ENCODE measurements at places on chromosomes 13 and 19.

GRCh38 chr19:11291991-11292390, 4.0 kb upstream of the TSPAN16 start:
- H3K4me1 ChIP-seq = no peaks in the 10 kb centered on the region
- H3K27me3 ChIP-seq = no peaks in the 10 kb centered on the region
- no peak overlapping the region for H3K27ac ChIP-seq
- H3K4me3 ChIP-seq = no peak overlapping the region
- H3K36me3 ChIP-seq = no peaks in the 10 kb centered on the region

DNA sequence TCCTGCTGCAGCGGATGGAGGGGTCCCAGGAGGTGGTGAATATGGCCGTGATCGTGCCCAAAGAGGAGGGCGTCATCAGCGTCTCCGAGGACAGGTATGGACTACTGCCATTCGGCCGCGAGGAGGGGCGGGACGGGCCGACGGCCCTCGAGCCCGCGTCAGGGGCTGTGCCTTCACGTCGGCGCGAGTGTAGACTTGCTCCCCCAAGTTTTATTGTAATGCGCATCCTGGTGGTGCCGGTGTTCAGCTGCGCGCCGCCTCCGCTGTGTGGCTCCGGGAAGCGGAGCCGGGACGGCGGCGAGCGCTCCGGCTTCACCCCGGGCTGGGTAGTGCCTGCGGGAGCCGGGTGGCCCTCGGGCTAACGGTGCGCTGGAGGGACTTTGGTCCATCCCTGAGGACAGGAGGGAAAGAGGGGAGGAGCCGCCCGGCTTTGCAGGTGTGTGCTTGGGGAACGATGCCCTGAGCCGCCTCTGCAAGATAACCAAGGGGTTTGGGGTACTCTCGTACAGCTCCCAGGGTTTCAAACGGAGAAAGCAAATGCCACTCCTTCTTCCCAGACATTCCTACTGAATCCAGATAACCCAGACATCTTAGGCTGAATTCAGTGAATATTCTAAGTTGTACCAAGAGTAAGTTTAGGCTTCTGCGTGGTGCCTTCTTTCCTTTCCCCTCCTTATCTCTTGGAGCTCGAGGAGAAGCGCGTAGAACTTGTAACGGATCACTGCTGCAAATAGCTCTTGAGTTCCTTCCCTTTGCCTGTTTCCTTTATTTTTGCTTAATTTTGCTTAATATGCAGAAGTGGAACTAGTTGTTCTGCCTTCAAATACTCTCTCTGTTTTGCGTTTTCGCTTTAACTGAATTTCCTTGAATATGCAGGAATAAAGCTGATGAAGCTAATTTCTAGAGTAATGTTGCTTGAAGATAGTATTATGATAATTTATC, 740 bp downstream of the WDFY2 start:
- H3K36me3 ChIP-seq = no peaks in the 10 kb centered on the region
- H3K27me3 ChIP-seq = no peaks in the 10 kb centered on the region
- peak overlapping the region; percentile 93 for H3K4me3 ChIP-seq
- H3K27ac ChIP-seq = peak overlapping the region; percentile 94
- H3K4me1 ChIP-seq = peaks cover 29% of the 10 kb centered on the region
- DNase-seq = peak; percentile 73

- no peaks in the 10 kb centered on the region for H3K27me3 ChIP-seq
- H3K4me3 ChIP-seq = no peak overlapping the region
- no peak overlapping the region for H3K27ac ChIP-seq
- H3K4me1 ChIP-seq = no peaks in the 10 kb centered on the region
- no peaks in the 10 kb centered on the region for H3K36me3 ChIP-seq
These were observed 24.6 kb upstream of the BCL3 start for GRCh38 chr19:44723952-44724319.

DNA sequence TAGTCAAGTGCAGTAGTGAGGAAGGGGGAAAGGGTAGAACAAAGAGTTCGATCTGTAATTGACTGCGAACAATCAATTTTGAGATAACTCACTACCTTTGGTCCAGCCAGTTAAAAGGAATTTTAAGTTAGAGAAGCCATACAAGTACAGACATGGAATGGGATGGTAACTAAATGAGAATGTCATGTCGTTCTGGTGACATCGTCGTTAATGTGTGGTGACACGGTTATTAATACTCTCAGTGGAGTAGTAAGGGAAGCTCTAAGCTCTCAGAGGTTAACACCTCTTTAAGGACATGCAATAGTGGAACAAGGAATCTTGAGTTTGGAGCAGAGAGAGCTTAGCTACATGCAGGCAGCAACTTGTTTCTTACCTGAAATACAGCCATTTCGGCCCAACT, 154.9 kb upstream of the KLF12 start:
- DNase-seq = no peak
- H3K36me3 ChIP-seq = no peaks in the 10 kb centered on the region
- no peak overlapping the region for H3K4me3 ChIP-seq
- no peaks in the 10 kb centered on the region for H3K27me3 ChIP-seq
- H3K27ac ChIP-seq = no peak overlapping the region
- peaks cover 38% of the 10 kb centered on the region for H3K4me1 ChIP-seq

DNA sequence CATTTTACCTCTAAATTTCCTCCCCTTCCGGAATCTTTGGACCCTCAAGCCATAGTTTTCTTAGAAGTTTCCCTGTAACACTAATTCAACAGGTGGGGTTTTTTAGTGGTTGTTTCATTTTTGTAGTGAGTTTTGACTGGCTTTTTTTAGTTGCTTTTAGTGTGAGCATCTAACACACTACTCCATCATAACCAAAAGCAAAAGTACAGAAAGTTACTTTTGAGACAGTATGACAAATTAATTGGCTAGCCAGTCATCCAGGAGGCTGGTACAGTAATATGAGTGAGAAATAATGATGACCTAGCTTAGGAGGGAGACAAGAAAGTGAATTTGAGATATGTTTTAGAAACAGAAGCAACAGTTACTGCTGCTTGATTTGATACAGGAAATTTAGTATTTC, 71.5 kb downstream of the DNAJC15 start:
- no peaks in the 10 kb centered on the region for H3K4me1 ChIP-seq
- H3K4me3 ChIP-seq = no peak overlapping the region
- no peaks in the 10 kb centered on the region for H3K27me3 ChIP-seq
- DNase-seq = no peak
- no peak overlapping the region for H3K27ac ChIP-seq

GRCh38 chr19:36014012-36014924, at the start of gene ALKBH6:
Gene ALKBH6, minus strand, starts transcription at chr19:36014213. Its CDS starts 816 bp downstream, at chr19:36013397.
- H3K36me3 ChIP-seq = no peaks in the 10 kb centered on the region
- DNase-seq = peak; percentile 100
- H3K27ac ChIP-seq = peak within 1 kb of the TSS; percentile 70
- H3K4me1 ChIP-seq = peaks cover 7% of the 10 kb centered on the region

DNA sequence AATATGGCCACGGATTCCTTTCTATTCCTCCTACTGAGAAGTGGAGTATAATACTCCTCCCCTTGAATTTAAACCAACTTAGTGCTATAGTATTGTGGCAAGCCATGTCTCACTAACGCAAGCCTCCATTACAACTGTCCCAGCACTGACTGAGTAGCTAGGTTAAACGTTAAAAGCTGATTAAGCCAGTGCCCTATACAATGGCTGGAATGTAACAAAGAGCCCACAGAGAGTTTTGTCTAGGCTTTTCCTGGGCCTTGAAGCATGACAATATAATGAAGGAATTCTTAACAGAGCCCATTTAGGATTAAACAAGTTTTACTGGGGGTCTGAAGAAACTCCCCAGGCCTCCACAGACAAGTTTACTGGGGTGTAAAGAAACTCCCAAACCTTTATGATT, 254.5 kb upstream of the DACH1 start:
- H3K27me3 ChIP-seq = no peaks in the 10 kb centered on the region
- H3K4me3 ChIP-seq = no peak overlapping the region
- no peaks in the 10 kb centered on the region for H3K4me1 ChIP-seq

DNA sequence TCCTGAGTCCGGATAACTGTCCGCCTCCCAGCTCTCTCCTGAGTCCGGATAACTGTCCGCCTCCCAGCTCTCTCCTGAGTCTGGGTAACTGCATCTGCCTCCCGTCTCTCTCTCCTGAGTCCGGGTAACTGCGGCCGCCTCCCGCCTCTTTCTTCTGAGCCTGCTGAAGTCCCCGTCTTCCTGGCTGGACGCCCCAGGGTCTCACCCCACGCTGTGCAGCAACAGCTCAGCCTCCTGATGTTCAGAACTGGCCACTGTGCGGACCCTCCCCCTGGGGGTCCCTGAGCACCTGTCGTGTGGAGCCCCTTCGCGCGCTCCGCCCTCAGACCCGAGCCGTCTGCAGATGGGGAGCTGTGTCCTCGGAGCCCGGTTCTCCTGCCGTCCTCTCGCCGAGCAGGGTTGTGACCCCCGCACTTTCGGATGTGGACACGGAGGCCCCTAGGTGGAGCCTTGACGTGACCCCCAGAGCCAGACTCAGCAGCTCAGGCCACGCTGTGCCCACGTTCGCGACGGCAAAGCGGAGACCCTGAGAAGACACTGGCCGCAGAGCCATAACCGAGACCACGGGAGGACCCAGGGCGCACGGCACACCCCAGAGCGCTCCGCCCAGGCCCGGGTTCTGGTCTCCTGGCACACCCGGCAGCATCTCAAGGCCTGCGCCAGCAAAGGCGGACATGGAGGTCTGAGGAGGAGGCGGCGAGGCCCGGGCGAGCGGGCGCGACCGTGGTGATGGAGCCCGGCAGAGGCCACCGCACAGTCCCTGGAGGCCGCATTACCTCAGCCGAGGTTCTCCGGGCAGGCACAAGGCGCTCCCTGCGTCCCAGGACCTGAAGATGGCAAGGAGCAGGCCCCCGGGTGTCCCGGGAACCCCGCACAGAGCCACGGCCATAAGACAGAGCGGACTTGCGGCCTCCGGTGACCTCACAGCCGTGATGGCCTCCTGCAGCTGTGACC, 15.9 kb downstream of the SBNO2 start:
- H3K27me3 ChIP-seq = no peaks in the 10 kb centered on the region
- H3K4me3 ChIP-seq = no peak overlapping the region
- no peak overlapping the region for H3K27ac ChIP-seq

- no peaks in the 10 kb centered on the region for H3K27me3 ChIP-seq
- DNase-seq = no peak
- no peaks in the 10 kb centered on the region for H3K36me3 ChIP-seq
- no peak overlapping the region for H3K4me3 ChIP-seq
- H3K4me1 ChIP-seq = peaks cover 8% of the 10 kb centered on the region
These were observed 41.2 kb downstream of the SHISA2 start for GRCh38 chr13:26010487-26011207.

GRCh38 chr19:43496960-43497359, 7.6 kb downstream of the PHLDB3 start:
- H3K4me1 ChIP-seq = no peaks in the 10 kb centered on the region
- H3K4me3 ChIP-seq = no peak overlapping the region
- DNase-seq = no peak
- no peaks in the 10 kb centered on the region for H3K27me3 ChIP-seq
- H3K27ac ChIP-seq = no peak overlapping the region

DNA sequence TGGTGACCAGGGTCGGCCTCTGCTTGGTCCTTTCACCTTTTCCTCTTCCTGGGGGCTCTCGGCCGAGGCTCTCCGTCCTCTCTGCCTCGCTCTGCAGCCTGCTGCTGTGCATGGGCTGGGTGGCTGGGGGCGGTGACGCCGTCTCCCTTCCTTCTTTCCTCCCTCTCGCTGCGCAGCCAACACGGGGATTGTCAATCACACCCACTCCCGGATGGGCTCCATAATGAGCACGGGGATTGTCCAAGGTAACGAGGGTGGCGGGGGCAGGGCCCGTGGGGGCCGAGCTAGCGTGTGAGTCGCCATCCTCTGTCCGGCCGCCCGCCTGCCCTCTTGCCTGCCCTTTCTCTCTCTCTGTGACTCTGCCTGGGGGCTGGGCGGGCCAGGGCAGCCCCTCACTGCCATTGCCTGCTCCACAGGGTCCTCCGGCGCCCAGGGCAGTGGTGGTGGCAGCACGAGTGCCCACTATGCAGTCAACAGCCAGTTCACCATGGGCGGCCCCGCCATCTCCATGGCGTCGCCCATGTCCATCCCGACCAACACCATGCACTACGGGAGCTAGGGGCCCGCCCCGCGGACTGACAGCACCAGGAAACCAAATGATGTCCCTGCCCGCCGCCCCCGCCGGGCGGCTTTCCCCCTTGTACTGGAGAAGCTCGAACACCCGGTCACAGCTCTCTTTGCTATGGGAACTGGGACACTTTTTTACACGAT, 7.1 kb downstream of the YIPF2 start:
- no peak overlapping the region for H3K27ac ChIP-seq
- no peak overlapping the region for H3K4me3 ChIP-seq
- no peak for DNase-seq
- peaks cover 41% of the 10 kb centered on the region for H3K36me3 ChIP-seq

- DNase-seq = no peak
- H3K27me3 ChIP-seq = no peaks in the 10 kb centered on the region
- no peak overlapping the region for H3K27ac ChIP-seq
These were observed 16.9 kb downstream of the FAM187B start for GRCh38 chr19:35211545-35212230.

Data from A673 (cell line).